ENCODE measurements at places on chromosomes 1 and 21.

DNA sequence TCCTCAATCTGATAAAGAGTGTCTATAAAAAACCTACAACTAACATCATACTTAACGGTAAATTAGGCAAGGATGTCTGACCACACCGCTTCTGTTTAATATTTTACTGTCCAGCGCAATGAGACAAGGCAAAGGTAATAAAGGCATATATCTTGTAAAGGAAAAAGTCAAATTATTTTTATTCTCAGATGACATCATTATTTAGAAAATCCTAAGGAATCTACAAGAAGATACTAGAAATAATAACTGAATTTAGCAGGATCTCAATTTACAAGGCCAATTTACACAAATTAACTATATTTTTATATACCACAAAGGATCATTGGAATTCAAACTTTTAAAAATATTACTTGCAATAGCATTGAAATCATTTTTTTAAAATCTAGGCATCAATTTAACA lies 29.4 kb downstream of the GJA4 start:
- no peak for DNase-seq

GRCh38 chr21:42414928-42415769 lies 11.4 kb downstream of the UBASH3A start:
- DNase-seq = peak; percentile 88

GRCh38 chr21:37364722-37365121 lies 1.9 kb upstream of the DYRK1A start:
- no peak for DNase-seq

DNA sequence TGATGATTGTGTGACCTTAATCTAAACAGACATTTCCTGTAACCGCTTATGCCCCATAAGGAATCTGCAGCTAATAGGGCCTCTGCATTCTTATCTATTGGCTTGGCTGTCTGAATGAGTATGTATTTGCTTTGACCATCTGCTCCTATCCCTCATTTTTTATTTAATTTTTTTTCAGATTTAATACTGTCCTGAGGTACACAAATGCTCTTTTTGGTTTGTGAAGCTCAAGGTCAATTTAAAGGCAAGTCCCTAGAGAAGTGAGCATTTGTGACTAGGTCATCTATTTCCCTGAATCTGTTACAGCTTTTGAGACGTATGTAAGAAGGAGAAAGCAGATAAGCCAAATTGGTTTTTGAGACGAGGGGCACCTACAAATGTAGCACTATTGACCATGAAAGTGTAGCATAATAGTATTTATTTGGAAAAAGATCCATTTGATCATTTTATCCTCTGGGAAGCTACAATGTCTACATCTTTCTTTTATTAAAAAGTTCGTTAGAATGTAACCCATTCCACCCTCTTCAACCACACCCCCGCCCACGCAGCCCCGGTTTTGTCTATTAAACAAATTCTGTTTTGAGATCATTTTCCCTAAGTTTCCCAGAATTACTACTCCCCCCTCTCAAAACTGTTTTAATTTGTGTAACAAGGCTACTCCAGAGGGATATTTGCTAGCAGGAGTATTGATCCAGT lies 69.2 kb upstream of the HSPA13 start:
- DNase-seq = no peak

DNA sequence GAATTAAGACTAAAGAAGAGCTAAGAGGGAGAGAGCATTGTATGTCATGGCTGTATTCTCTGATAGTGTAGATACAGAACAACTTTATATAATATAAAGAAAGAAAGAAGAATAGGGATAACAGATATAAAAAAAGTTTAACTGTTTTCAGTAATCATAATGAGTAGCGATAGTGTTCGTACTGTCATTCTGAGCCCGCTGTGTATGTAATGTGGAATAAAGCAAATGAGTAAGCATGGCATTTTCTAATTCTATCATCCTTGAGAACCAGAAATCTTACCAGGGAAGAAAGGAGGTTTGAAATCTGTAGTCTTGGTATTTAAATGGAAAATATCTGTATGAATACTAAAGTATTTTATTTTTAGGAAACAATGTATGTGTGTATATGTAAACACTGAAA lies 46.7 kb upstream of the SSX2IP start:
- no peak for DNase-seq

DNA sequence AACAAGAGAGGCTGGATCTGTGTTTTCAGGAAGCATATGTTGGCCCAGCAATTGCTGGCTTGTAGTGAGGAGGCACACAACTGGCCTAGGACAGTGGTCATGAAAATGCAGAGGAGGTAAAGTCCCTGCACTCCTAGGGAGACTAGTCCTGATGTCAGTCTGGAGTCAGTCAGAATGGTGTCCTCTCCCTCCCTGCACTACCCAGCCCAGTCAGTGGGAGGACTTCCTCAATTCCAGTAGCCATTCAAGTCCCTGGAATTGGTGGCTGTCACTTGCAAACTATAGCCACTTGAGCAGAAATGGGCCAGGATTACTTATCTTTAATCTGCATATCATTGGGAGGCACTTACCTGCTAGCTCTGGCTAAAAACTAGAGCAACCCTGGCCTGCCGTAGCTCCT lies 18.6 kb downstream of the NDUFS5 start:
- no peak for DNase-seq

DNA sequence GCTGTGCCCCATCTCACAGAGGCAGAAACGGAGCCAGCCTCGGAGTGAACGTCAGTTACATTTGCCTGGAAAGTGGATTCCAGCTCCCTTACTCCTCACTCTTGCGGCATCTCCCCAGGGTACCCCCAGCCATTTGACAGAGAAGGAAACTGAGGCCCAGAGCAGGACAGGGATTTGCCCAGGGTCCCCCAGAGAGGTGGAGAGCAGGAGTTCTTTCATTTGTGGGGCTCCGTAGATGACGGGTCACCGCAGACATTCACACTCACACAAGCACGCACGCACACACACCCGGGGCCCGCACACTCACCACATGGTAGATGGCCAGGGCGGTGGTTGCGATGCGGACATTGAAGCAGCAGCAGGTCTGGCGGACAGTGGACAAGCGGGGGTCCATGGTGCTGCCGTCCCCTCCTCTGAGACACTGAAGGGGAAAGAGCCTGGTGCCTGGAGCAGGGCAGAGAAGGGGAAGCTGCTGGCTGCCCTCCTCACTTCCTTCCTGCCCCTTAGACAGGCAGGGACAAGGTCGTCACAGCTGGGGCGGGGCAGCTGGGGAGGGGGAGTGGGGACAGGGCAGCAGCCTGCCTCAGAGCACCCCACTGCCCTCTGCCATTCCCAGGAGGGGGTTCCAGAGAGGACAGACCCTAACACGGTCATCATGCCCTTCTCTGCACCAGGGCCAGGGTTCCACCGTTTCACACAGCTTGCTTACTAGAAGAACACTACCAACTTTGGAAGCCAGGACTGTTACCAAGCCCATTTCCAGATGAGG lies at the start of gene LAPTM5:
LAPTM5 (minus strand) TSS at position 423 of the 769 bp plus-strand sequence; CDS start at position 394, 29 bp downstream.
- peak; percentile 31 for DNase-seq

DNA sequence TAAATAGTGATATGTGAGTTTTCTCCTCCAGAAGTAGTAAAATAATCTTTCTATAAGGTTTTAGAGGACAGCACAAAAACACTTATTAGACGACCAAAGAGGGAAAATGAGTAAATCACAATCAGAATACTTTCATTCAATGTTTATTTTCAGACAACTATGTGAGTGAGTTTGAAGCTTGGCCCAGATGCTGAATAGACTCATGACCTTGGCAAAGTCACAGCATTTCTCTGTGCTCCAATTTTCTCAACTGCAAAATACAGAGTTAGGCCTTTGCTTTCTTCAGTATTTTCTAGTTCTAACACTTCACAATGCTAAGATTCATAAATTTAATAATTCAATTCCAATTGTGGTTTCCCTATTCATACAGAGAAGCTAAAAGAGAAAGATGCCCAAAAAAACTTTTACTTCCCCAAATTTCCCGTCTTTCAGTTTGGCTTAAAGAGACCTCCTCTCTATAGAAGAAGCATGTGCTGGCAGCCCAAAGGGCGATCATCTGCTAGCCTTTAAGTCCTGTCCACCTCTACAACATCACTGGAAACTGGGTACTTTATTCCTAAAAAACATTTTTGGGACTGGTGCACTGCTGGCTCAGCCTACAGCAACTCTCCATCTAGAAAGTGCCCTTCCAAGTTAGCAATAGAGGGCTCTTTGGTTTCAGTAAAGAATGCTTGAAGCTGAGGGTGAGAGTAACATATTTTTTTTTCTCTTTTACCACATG lies 116.8 kb upstream of the GORAB start:
- DNase-seq = no peak

GRCh38 chr1:239987103-239987745 lies 104.5 kb upstream of the FMN2 start:
- peak; percentile 30 for DNase-seq

DNA sequence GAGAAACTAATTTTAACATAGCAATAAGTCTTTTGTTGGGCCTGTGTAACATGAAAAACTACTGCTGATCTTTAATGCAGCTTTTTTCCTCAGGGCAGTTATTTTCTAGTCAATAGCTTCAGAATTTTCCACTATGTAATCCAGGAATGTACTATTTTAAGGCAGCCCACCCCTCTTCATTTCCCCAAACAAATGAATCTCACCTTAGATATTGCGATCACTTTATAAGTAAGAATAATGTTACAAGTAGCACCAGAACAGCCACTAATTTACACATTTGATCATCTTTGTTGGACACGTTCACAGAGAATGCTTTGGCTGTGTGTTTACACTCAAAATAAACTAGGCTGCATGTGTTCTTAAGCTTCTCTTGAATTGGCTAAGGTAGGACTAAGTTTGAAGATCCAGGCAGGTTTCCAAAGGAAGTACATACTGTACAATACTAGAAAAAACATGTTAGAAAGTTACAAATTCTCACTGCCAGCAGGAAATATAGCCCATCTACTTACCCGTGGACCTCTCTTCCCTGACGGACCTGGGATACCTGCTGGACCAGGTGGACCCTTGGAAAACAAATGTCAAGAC lies 41.7 kb downstream of the COL24A1 start:
- DNase-seq = no peak

DNA sequence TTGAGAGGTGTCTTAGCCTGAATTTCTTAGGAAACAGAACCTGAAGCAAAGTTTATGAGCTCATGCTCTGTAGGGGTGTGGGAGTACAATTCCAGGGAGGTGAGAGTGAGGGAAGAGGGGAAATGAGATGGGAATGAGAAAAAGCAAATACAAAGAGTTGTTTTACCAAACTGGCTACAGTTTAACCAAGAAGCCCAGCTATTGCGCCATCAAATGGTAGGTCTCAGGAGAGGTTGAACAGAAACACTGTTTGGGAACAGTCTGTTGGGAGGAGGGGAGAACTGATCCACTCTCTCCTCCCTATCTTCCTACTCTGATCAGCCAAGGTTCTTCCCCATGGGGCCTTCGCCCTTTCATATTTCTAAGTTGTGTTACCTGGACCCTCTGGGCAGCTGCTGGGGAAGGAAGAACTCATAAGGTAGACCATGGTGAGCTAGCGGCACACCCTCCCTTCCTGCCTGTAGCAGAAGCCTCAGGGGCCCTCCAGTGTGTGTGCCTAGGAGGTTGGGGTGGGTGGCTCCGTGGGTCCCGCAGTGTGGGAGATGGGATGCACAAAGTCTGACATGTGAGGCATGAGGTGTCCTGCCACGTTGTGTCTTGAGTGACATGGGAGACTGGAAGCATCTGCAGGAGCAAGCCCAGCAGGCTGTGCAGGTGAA lies 120.5 kb downstream of the UCK2 start:
- DNase-seq = no peak

GRCh38 chr1:85166351-85166750 lies 34.5 kb downstream of the SYDE2 start:
- no peak for DNase-seq

GRCh38 chr1:117067533-117068370 lies 7.6 kb downstream of the TTF2 start:
- DNase-seq = no peak

GRCh38 chr1:10940838-10941237 lies 71.6 kb upstream of the TARDBP start:
- DNase-seq = no peak

GRCh38 chr1:2228157-2228594 lies at the start of gene SKI:
SKI (plus strand) TSS chr1:2228319; CDS start chr1:2228767, 448 bp downstream.
- DNase-seq = no peak

All from T-helper 2 cell (primary cell).